Colonic mucosa (tissue), 4 donors: ENCODE measurements at places on chromosomes 3 and 15.

GRCh38 chr3:123333401-123333800 is 115.5 kb downstream of the ADCY5 start:
- no peak for DNase-seq

GRCh38 chr3:11592445-11593298 is 51.0 kb downstream of the VGLL4 start:
- no peak for DNase-seq

DNA sequence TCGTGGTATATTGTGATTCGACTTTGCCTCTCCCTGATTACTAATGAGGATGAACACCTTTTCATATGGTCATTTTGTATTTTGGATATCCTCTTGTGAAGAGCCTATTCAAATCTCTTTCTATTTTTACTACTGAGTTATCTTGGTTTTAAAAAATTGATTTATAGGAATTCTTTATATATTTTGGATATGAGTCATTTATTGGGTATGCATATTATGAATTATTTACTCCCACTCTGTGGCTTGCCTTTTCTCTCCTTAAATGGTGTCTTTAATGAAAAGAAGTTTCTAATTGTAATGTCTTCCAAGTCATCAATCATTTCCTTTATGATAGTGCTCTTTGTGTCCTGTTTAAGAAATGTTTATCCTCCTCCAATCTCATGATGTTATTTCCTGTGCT is 191.5 kb upstream of the DPH6 start:
- DNase-seq, result no peak

DNA sequence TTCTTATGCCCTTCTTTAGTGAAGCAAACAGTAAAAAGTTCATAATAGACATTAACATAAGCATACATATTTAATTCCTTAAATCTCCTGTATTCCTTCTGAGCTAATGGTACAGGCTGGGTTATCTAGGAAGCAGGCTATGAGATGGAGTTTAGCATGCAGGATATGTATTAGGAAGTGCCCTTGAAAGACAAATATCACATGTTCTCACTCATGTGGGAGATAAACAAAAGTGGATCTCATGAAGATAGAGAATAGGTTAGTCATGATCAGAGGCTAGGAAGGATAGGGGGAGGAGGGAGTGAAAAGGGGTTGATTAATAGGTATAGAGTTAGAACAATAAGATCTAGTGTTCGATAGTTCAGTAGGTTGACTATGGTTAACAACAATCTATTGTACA is 105.4 kb downstream of the CLASP2 start:
- no peak for DNase-seq

GRCh38 chr3:71582036-71582611 is 1.4 kb downstream of the FOXP1 start:
- DNase-seq, result peak; percentile 60

- no peak for DNase-seq
These were observed 78.4 kb downstream of the SPSB4 start for GRCh38 chr3:141129541-141130011.

DNA sequence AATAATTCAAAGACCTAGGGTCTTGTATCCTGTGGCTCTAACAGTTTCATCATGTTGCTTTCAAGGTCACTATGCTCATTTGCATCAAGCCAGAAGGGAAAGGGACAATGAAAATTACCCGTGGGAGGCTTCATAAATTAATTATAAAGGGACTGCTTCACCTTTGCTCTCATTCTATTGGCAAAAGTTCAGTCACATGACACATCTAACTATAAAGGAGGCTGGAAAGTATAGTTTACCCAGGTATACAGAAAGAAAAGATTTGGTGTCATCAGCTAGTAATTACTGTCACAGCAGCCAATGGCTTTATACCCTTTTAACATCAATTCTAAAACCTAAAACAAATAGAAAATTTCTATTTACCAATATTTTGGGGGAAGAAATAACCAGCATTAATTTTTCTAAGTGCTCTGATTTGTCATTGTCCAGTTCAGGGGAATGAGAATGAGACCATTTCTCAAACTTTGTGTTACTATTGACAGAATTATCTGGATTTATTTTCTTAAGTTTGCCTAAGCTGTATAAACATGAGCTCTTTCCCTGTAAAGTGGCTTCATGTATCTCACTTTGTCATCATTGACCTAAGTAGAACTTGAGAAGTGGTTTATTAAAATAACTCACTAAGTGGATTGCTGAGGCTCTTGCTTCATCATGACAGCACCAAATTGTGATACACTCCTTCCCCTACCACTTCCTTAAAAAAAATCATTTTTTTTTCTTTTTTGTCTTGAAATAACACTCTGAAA is 257.7 kb upstream of the PEX5L start:
- no peak for DNase-seq

DNA sequence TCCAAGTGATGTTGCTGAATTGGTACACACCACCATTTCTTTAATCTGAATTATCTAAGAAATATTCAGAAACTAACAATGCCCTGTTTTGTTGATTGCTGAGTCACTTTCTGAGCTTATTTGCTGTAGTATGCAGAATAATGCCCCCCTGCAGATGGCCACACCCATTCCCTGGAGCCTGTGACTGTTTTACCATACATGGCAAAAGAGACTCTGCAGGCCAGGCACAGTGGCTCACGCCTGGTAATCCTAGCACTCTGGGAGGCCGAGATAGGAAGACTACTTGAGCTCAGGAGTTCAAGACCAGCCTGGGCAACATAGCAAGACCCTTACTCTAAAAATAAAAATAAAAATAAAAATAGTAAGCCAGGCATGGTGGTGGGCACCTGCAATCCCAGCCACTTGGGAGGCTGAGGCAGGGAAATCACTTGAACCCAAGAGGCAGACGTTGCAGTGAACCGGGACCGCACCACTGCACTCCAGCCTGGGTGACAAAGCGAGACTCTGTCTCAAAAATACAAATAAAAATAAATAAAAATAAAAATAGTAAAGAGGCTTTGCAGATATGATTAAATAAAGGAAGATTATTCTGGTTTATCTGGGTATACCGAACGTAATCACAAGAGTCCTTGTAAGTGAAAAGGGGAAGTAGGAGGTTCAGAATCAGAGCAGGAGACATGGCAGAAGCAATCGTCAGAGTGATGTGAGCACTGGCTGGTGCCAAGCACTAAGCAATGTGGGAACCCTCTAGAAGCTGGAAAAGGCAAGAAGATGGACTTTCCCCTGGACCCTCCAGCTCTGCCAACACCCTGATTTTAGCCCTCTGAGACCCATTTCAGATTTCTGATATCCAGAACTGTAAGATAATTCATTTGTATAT is 19.0 kb downstream of the PCYT1A start:
- no peak for DNase-seq

- no peak for DNase-seq
These were observed 50.2 kb upstream of the SI start for GRCh38 chr3:165128544-165128943.

DNA sequence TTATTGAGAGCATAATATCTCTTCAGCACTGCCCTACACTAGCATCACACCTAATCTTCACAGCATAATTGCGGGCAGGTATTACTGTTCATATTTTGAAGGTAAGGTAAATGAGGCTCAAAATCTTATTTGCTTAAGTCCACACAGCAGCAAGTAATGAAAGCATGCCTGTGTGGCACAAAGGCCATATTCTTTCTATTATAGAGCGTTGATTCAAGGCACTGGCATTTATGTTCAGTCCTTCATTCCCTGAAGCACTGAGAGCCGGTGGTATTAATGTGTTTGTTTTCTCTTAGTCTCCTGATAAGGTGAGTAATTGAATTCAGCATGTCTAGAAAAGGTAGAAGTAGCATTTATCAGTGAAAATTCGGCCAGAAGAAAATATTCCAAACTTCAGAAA is 231.2 kb downstream of the BBX start:
- DNase-seq, result no peak

DNA sequence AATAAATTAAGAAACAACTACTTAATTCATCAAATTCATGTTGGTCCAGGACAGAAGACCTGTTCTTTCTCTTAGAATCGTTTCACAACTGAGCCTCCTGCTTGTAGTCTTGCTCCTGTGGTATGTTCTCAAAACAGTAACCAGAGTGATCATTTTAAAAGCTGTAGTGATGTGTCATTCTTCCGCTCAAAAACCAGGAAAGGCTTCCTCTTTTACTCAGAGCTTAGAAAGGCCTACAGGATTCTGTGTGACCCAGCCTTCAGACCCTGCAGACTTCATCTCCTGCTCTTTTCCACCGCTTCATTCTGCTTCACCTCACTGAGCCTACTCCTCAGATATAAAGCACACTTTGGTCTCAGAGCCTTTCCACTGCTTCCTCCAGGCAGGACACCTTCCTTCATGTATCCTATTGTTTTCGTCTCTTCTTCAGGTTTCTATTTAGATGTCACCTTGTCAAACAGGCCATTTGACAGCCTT is 22.7 kb downstream of the ST6GAL1 start:
- DNase-seq, result no peak

- DNase-seq, result peak; percentile 25
These were observed 10.0 kb downstream of the SNTN start for GRCh38 chr3:63662500-63662899.

- no peak for DNase-seq
These were observed 80.8 kb downstream of the RFTN1 start for GRCh38 chr3:16432714-16433113.

DNA sequence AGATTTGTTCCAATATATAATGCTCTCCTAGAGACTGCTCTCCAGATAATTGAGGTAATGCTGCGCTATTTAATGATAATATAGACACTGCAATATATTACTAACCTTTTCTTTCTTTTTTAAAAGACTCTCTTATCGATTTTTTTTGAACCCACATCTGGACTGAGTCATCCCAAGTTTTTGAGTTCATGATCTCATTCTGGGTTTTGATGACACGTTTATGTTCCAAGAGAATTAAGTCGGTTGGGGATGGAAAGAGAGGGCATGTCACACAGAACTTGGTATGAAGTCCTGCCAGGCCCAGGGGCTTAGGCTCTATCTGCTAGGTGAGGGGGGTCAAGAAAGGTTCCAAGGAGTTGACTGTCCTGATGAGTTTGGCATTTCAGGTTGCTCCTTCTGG is 431.1 kb downstream of the MFSD1 start:
- no peak for DNase-seq

DNA sequence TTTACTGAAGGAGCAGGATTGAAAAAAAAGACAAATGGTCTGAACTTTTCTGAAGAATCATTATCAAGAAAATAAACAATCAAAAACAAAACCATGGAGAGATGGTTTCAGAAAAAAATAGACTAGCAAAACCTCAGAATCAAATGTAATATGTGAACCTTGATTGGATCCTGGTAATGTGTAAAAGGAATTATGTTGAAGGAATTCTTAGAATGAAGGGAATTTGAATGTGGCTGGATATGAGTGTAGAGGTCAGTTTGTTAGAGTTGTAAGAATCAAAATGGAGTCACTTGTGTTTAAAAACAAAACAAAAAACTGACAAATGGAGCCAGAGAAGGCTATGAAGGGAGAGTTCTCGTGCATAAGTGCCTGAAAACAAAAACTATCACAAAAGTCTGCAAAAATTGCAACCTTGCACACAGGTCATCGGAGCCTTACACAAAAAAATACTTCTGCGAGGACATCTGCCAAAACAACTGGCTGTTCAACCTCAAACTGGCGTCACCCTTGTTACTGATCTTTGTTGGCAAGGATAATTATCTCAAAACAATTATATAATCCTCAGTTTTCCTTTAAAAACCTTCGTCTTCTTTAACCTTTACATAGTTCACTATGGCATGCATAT is 19.1 kb upstream of the ATP13A3 start:
- DNase-seq, result no peak

DNA sequence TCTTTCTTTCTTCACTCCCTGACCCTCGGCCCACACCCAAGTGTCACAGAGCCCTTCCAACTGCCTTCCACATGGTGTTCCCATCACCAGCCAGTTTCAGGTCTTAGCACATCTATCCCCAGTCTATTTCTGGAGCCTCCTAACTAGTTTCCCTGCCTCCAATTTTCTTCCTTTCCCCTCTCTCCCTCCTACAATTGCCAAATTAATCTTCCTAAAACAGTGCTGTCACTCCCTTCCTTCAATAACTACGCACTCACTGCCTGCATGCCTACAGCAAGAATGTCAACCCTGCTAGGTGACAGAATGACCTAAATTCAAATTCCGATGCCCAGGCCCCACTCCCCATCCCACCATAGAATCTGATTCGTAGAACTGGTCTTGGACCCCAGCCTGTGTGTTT is 36.1 kb upstream of the CA12 start:
- DNase-seq, result no peak

DNA sequence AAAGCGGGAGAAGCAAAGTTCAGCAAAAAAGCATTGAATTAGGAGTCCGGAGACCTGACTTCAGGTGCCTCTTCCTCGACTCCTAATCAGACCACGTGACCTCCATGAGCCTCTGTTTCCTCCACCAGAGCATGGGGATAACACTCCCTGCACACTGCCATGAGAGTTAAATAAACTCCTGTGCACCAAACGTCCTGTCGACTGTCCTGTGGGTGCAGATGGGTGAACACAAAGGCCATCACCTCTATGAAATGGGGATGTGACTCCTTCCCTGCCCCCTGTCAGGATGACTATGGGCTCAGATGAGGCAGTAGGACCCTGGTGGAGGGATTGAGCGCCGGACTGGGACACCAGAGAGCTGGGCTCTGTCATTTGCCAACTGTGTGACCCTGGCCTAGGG is 13.5 kb upstream of the TSPAN3 start:
- DNase-seq, result no peak

DNA sequence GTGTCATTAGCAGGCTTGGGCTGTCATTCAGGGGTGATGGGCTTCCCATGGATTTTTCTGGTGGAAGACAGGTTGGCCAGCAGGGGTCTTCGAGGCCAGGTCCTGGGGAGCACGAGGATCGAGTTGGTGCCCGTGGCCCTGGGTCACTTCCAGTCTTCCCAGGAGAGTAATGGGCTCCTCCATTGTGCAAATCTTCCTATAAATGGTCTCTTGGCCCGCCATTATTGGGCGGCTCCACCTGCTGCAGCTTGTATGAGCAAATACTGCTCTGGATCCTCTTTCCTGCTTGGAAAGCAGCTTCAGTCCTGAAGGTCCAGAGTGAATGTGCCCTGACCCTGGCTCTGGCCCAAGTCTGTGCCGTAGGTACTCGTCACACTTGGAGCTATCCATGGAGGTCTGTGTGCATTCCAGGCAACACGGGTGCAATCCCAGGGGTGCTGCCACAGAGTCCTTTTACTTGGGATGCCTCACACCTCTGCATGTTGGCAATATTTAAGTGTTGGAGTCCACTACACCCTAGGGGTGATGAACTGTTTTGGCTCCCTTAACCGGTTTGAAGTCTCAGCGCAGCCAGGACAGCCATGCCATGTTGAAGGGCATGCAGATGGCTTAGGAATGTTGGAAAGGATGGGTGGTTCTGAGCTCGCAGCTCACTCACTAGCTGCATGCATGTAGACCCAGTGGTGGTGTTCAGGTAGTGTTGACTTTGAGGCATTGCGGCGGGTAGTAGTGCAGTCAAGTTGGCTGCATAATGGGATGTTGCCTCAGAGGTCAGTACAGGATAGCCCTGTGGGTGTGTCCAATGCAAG is 97.6 kb downstream of the SNRPN start:
- no peak for DNase-seq

DNA sequence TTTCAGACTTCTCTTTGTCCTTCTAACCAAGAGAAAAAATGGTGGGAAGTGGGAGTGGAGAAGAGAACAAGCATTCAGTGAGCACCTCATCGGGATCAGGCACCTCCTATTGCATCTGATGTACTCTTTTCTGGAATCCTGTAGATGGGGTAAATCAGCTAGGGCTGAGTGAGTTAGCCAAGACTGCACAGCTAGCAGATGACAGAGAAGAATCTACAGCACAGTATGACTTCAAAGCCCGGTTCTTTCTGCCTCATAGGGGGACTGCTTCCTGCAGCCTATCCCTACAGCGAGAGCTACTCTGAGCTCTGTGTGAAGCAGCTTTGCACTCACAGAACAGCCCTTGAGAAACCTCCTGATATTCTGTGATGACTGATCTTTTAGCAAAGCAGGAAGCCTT is 275.2 kb upstream of the MEIS2 start:
- DNase-seq, result no peak

- DNase-seq, result no peak
These were observed 29.7 kb downstream of the XYLB start for GRCh38 chr3:38376098-38376816.
